Activated naive CD8-positive, alpha-beta T cell treated with anti-CD3 and anti-CD28 coated beads for 36 hours (primary cell): ENCODE measurements at places on chromosomes 11 and 22.
A peak's percentile ranks its signal among the peaks of the same experiment; 100 is the strongest.

DNA sequence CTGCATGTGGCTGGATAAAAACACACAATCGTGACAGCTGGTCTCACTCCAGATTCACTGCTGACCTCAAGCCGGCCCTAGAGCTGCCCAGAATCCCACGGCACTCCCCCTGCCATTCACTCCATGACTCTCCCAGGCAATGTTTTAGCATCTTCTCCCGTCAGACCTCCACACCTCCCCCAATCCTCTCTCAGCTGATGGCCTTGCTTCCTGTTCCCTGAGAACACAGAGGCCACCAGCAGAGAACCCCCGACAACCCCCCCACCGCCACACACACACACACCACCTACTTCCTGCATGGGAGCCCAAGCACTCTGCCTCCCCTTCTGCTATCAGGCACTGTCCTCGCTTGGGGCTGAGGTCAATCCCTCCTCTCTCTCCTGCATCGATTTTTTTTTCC is 9.3 kb downstream of the TNKS1BP1 start:
- H3K27ac ChIP-seq, result no peak overlapping the region
- peaks cover 9% of the 10 kb centered on the region for H3K4me1 ChIP-seq

DNA sequence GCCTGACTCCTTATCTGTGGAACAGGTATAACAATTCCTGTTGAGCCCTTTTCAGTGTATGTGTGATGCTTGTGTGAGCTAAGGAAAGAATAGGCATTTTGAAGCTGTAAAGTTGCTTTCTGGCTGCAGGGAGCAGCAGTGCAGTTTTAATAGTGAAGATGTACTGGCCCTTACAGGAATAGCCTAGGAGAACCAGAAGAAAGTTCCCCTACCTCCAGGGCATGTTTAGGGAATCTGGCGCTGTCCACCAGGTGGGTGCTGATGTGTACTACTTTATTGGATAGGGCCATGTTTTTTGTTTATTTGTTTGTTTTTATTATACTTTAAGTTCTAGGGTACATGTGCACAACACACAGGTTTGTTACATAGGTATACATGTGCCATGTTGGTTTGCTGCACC is 11.5 kb downstream of the BMAL1 start:
- peaks cover 65% of the 10 kb centered on the region for H3K4me1 ChIP-seq
- no peak for DNase-seq
- H3K36me3 ChIP-seq, result peaks cover 22% of the 10 kb centered on the region
- no peak overlapping the region for H3K4me3 ChIP-seq

DNA sequence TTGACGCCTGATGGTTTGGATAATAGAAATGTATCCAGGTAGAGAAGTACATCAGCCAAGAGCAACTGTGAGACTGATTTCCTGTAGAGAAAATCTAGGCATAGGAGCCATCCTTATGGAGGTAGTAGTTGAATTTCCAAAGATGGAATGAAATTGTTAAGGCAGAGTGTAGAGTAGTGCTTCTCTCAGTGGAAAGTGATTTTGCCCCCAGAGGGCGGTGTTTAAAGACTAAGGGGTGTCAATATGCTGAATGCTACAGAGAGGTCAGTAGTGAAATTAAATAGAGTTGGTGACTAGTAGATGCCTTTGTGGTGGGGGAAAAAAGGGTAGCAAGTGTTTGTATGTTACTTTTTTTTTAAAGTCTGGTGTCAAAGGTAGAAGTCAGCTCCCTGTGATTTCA is 54.5 kb downstream of the TRIM44 start:
- H3K27me3 ChIP-seq, result no peaks in the 10 kb centered on the region
- no peak for DNase-seq
- H3K4me1 ChIP-seq, result peaks cover 40% of the 10 kb centered on the region
- peaks cover 35% of the 10 kb centered on the region for H3K36me3 ChIP-seq
- no peak overlapping the region for H3K4me3 ChIP-seq

DNA sequence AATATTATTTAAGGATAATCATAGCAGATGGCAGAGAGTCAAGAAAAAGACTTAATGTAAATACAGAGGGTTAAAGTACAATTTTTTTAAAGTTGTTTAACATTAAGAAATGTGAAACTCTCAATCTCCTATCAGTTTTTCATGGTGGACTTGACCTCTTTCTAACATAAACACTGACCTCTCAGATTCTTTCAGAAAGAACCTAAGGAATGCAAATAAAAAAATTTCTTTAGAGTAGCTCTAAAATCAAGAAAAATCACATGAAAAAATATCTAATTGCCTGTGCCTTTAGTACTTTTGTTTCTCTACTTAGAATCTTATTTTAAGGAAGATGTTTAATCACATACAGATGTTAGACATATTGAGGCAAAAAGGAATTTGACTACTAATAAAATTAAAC is 12.9 kb downstream of the RNF141 start:
- no peak overlapping the region for H3K27ac ChIP-seq
- H3K27me3 ChIP-seq, result no peaks in the 10 kb centered on the region

DNA sequence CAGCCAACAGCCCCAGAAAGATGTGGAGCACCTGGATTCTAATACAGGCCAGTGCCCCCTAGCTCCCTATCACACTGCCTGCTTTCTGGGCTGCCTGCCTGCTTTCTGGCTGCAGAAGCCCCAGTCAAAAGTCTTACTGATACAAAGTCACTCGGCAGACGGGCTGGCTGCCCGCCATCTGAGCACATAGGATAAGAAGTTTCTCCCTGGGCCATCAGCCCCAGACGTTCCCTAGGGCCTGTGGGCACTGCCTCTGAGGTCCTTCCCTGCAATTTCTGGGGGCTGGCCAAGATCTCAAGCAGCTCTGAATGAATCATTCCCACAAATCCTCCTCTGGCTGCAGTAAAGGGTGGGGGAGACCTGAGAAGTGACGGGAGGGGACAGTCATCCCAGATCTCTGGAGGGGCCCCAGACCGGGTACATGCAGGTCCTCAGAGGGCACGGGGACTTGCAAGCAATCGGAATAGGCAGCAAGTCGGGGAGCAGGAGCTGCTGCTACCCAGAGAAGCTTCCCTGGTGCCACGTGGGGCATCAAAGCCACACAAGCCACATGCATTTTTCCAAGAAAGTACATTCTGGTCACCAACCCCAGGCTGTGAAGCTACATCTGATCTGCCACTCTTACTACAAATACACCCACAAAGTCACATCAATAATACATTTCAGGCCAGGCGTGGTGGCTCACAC is 4.7 kb downstream of the TPST2 start:
- H3K4me3 ChIP-seq, result peak overlapping the region; percentile 8
- DNase-seq, result peak; percentile 22

DNA sequence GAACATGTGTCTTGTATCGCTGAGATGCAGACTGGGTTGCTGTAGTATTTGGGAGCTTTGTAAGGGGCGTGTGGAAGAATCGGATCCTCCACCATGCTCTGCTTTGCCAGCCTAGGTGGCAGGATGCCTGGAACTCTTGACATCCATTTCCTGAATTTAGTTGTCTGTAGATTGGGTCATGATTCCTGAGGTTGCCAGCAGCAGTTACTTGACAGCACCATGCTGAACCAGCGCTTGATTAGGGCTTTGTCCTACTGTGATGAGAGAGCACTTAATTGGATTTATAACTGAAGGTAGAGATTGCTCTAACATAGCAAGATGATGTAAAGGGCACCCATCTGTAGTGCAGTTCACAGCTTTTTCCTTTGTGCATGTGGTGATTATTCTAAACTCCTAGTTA is 75.6 kb upstream of the HORMAD2 start:
- H3K27me3 ChIP-seq, result no peaks in the 10 kb centered on the region
- H3K4me3 ChIP-seq, result no peak overlapping the region
- H3K36me3 ChIP-seq, result no peaks in the 10 kb centered on the region
- peaks cover 8% of the 10 kb centered on the region for H3K4me1 ChIP-seq
